ENCODE measurements at places on chromosomes 1 and 21.

- DNase-seq: peak; percentile 73
Measured at GRCh38 chr1:63821091-63822005, 47.5 kb downstream of the ROR1 start.

DNA sequence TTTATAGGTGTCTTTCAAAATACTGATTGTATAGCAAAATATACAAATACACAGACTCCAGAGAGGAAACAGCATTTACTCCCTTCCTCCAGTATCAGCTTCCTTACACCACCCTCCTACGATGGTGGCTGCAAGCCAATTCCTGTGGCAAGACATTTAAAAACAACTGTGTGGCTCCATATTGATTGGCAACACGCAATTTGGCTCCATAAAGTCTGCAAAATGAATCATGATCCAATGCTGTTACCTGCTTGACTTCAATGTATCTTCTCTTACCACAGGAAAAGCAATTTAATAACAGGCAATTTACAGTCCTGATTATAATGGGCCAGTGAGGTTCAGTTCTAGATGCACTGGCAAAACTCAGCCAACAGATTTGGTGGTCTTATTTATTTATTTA lies 19.7 kb upstream of the ATP6V1G3 start:
- no peak for DNase-seq

GRCh38 chr1:113747376-113747775 lies 11.9 kb downstream of the PHTF1 start:
- peak; percentile 58 for DNase-seq

DNA sequence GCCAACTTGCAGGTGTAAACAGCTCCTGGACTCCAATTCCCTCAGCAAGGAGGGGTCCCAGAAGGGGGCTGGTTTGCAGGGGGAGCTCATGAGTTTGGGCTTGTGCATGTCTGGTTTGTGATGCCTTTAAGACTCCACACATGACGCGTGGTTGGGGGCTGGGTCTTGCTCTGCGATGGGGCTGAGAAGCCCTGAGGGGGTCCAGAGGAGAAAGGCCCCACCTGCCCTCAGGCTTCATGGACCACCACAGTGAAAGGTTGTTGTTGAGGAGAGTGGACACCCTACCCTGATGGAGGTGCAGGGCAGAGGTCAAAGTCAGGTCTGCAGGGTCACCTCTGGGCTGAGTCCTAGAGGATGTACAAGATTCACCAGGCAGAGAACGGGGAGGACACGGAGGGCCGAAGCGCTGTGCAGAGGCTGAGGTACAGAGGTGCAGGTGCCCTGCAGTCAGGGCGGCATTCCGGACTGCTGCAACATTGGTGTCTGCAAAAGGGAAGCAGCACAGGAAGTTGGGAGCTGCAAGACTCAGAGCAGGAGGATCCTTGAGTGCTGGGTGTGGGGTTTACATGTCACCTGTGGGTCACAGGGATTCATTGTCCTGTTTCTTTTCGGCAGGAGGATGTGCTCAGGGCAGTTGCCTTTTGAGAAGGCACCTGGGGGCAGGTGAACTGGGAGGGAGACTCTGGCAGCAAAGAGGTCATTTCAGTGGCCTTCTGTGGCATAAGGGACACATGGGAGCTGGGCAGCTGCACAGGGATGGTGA lies 399.4 kb downstream of the PTPRU start:
- DNase-seq: no peak

DNA sequence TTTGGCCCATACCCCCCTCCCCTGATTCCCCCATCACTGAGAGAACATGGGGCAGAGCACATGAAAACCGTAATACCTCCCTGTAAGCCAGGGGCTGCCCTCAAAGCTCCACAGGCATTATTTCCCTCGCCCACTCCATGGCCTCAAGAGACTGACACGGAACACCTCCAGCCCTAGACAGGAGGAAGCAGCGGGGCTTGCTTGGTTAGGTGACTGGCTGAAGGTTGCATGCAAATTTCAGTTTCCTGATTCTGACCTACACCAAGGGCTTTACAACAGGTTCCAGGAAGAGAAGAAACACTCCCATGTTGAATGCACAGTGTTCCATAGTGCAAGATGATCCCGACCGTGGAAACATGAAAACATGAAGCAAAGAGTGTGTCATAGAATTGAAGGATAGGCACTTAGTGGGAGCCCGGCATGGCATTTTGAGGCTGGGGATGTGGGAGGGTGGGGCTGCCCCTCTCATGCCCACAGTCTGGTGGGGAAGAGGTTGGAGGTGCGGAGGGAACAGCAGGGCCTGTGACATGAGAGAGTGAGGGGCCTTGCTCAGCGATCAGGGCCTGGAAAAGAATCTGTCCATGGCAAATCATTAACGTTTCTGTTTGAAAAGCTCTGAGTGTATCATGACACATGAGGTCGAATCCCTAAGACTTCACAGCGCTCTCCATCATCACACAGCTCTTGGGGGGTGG lies 33.5 kb downstream of the GPR137B start:
- no peak for DNase-seq

GRCh38 chr1:111476761-111477309 lies 3.1 kb downstream of the C1orf162 start:
- DNase-seq: no peak

GRCh38 chr1:192668409-192668983 lies 32.5 kb downstream of the RGS13 start:
- DNase-seq: no peak

- DNase-seq: no peak
Measured at GRCh38 chr1:3598051-3598491, 13.2 kb downstream of the MEGF6 start.

GRCh38 chr1:211285196-211285595 lies 26.0 kb downstream of the RCOR3 start:
- DNase-seq: peak; percentile 24

DNA sequence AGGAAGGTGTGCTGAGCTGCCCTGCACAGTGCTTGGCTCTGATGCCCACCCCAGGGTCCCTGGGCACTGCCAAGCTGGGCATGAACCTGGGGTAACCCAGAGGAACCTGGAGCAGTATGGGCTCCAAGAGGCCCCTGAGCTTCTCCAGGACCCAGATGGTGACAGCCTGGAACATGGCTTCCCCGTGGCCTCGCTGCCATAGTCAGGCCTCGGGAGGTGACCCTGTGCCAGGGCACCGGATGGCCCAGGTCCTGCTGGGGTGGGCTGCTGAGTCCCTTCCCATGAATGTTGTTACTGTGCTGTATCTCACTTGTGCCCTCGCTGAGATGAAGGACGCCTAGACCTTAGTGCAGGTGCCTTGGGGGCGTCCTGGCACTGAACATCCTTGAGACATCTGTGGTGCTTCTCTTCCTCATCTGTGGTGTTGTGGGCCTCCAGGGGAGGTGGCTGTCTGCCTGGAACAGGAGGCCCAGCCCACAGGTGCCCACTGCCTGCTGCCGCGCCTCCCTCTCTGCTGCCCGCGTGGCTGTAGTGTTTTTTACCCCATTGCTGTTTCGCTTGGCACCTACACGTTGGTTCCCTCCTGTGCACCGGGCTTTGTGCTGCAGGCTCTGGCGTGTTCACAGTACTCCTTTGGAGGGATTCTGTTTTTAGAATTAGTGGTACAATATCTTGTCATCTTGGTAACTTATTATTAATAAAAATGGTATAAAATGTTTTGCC lies 160.3 kb downstream of the PCBP3 start:
- DNase-seq: no peak

DNA sequence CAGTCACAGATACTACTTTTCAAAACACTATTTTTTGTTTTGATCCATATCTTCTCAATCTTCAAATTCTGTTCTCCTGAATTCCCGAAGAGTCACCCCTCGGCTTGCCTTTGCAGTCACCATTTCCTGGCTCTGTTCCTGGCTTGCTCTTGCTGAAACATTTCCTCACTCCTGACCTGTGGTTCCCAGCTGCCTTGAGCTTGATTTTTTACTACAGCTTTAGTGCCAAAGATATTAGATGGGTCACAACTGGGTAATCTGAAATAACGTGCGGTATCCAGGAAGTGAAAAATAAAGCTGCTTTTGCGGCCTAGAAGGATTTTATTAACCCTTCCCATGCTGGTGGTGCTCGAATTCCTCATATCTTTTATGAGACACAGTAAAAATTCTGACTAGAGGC lies 318.8 kb downstream of the PCP4 start:
- DNase-seq: peak; percentile 69

- peak; percentile 73 for DNase-seq
Measured at GRCh38 chr21:43370091-43370658, 56.8 kb downstream of the SIK1 start.

- DNase-seq: peak; percentile 71
Measured at GRCh38 chr1:56584910-56585528, 5.7 kb upstream of the PLPP3 start.

- DNase-seq: no peak
Measured at GRCh38 chr1:3000671-3001470, 20.4 kb upstream of the ACTRT2 start.

DNA sequence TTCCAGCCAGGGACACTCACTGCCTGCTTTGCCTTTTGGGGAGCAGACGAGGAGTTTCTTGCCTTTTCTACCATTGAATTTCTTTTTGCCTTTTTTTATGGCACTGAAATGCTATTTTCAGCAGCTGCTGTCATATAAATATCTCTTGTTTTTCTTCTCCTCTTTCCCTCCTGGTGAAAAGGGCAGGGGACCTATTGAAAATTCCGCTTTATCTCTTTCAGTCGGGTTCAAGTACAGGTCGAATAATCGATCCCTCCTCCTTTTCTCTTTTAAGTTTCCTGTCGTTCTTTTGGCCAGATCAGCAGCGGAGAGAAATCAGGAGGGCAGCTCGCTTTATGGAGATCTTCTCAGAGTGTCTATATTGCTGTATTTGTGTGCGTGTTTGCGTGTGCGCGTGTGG lies 67.4 kb upstream of the CASZ1 start:
- DNase-seq: no peak

DNA sequence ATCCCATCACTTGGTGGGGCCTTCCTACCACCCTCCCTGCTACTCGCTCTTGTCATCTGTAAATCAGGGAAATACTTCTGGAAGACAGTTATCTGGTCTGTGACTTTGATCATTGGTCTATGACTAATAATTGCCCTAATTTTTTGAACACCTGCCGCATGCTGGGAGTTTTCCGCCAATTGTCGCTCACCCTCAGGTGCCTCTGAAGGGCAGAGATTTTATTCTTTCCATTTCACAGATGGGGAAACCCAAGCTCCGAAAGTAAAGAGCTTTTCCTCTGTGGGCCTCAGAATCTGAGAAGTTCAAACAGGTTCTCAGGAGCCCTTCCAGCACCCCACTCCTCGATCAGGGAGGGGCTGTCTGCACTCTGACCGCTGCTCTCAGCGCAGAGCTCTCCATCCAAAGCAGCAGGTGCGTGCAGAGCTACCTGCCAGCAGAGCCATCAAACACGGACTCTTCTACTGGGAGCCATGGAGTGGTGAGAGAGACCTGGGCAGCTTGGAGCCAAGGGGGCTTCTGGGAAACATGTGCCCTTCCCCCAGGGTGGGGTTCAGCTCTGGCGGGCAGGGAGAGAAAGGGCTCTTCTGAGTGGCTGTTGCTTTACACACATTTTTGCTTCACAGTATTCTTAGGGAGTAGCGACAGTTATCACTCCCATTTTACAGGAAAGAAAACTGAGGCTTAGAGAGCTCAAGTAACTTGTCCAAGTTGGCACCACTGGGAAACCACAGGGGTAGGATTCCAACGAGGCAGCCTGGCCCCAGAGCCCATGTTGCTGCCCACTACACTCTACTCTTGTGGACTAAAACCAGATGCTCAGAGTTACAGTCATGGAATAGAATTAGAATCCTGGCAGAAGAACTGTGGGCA lies 5.8 kb upstream of the RUNX3 start:
- DNase-seq: no peak

DNA sequence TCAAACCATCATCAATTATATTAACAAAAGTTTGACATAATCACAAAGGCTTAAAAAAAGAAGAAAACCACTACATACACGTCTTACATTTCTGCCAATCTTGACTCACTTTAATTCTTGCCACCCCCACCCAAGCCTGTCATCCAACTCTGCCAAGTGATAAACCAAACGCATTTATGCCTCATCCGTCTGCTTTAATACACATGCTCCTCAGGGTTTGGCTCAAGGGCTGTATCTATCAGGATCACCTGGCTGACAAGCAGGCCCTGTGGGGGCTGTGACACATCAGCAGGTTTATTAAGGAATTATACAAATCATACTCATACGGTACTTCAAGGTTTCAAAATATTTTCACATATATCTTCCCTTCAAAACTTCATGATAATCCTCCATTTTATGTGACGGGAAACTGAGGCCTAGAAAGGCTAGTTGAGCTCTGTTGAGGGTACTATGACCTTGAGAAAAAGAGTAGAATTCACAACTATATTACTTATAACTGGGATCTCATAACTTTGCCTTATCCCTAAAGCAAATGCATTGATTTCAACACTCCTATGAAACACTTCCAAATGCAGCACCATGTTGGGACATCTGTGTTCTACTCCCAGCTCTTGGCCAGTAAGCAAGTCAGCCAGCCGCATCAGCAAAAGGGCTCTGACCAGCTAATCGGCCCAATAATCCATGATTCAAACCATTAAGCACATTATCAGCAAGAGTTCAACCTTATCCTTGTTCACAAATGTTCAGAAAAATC lies 8.7 kb downstream of the SORT1 start:
- DNase-seq: no peak

- DNase-seq: no peak
Measured at GRCh38 chr1:3746389-3746829, 5.8 kb upstream of the CCDC27 start.

- DNase-seq: no peak
Measured at GRCh38 chr1:59230622-59231021, 66.3 kb upstream of the FGGY start.

DNA sequence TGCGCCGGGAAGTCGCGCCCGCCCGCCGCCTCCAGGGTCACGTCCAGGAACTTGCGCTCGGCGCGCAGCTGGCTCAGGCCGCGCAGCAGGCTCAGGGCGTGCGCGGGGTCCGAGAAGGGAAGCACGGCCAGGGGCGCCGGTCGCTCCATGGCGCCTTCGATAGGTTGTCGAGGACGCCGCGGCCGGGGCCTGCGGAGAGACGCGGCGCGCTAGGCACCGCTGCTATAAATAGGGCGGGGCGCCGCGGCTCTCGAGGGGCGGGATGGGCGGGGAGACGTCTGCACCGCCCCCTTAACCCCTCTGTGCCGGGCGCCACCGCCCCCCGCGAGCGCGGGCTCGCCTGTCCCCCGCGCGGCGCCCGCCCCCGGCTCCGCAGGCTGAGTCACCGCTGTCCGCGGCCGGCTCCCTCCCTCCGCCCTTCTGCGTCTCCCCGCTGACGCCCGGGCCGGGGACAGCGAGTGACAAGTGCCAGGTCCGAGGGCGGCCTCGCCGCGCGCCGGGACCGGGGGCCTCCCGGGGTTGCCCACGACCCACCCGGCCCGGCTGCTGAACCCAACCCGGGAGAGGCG lies at the start of gene KLHL21:
TSS of gene KLHL21 (minus strand) at position 201 of the 569 bp plus-strand sequence. CDS start at position 149, 52 bp downstream.
- DNase-seq: peak; percentile 92

GRCh38 chr1:53608676-53609075 lies 130.3 kb downstream of the GLIS1 start:
- no peak for DNase-seq
